Epithelial cell of proximal tubule (primary cell): ENCODE measurements at places on chromosomes 3 and 15.

DNA sequence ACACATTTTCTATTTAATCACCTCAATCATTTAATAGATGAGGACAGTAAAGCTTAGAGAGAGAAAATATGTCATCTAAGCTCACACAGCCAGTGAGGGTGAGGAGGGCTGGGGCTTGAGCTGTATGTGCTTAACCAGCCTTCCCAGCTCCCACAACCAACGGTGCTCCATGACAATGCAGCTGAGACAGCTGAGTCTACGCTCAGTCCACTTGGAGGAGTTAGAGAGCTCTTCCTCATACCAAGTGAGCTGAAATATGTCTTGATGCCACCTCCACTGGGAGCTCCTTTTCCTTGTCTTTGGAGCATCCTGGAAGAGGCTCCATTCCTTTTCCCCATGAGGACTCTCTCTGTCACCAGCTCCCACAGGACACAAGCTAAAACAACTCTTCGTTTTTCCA, 9.3 kb downstream of the HOMER2 start:
- no peak for DNase-seq

- no peak for DNase-seq
Measured at GRCh38 chr3:141231952-141232823, 563 bp downstream of the PXYLP1 start.

GRCh38 chr3:4897765-4898453, 81.3 kb upstream of the BHLHE40 start:
- DNase-seq = no peak

DNA sequence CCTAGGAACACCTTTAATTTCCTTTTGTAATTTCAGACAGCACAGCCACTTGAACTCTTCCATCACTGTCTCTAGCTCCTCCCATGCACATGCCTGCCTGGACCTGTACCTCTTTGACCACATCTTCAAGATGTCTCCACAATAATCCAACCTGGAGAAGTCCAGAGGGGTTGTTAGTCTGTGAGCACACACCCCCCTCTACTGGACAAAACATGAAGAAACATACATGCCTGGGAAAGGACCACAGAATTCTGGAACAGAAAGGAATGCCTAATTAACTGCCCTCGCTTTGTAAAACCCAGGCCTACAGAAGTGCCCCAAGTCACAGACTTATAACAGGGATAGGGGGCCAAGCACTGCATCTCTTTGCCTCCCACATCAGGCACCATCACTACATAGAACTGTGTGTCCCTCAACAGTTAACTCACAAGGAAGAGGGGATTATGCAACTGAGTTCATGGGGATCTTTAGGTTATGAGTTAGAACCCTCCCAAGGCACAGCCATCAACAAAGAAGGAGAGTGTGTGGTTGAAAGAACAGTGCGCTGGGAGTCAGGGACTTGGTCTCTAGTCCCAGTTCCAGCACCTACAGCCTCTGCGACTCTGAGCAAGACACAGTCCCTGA, 61.7 kb downstream of the FMN1 start:
- DNase-seq = no peak

GRCh38 chr3:122484985-122485384, 29.8 kb downstream of the KPNA1 start:
- no peak for DNase-seq

DNA sequence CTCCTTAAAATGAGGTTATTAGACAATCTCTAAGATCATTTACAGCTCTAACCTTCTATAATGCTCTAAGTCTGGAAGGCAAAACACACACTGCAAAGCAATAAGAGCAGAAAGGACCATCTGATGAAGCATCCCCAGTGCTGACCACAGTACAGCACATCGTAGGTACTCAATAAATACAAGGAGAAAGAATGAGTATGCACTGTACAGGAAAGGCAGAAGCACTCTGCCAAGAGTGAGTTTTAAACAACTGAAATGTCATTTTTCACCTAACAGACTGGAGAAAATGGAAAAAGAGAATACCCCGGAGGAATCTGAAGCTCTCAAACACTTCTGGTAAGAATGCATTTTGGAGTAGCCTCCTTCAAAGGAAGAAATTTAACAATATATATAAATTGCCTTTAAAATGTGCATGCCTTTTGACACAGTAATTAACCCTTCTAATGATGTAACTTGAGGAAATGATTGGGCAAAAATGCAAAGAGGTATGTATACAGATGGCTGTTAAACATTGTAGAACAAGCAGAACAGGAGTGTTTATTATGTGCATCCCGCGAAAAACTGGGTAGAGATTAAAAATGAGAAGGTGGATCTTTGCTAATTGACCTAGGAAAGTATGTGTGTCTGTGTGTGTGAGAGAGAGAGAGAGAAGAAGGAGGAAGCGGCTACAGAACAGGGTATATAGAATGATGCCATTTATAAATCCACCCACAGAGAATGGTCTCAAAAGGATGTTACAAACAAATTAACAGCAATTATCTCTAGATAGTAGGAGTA, 8.0 kb upstream of the OXTR start:
- no peak for DNase-seq

- DNase-seq = no peak
Measured at GRCh38 chr3:108124337-108125152, 33.7 kb upstream of the CD47 start.

DNA sequence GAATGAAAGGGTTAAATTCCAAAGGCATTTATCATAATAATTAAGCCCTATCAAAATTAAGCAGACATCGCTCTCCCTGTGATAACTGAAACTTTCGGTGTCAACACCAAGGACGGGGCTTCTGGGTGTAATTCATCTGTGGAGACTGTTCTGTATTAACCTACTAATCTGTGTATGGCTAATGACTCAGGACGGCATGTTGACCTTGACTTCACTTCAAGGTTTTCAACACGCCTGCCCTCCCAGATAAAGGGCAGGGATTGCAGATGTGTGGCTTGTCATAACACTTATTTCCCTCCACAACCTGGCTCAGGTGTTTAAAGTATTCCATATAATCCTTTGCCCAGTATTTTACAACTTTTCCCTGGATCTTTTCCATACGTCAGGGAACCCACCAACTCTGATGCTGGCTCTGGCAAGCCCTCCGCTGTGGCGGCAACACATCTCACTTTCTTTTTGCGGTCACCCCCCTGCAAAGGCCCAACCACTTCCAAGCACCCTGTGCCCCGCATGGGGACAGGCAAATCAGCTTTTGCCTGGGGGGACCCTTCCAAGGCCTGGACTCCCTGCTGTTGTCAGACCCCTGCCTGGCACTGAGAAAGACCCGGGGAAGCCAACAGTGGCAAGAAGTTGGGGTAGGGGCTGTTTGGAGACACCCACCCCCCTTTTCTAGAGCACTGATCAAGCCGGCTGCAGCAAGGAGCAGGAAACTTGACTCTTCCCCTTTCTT, 93.2 kb upstream of the MEF2A start:
- no peak for DNase-seq

DNA sequence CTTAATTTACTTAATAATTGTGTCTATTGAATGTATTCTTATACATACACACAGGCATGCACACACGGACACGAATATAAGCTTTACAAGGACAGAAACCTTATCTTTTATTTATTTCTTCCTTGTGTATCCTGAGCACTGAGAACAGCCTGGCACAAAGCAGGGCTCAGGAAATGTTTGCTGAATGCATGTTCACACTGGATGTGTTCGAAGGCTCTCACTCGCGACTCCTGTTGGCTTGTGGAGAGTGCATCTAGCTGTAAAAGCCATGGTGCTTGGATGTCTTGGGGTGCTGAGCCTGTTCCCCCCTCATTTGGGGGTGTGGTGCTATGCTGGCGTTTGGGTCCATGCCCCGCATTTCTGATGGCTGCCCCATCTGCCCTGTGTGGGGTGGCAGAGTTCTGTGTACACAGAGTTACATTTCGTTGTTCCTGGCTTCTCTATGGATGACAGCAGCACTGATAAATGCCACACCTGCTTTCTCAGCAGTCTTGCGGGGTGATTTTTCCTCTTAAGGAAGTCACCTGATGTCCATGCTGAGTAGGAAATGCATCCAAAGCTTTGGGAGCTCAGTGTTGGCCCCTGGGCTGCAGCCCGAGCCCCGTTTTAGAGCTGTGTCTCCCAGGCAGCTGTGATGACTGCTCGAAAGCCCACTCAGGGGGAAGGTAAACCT, 148.5 kb downstream of the IGF1R start:
- no peak for DNase-seq

DNA sequence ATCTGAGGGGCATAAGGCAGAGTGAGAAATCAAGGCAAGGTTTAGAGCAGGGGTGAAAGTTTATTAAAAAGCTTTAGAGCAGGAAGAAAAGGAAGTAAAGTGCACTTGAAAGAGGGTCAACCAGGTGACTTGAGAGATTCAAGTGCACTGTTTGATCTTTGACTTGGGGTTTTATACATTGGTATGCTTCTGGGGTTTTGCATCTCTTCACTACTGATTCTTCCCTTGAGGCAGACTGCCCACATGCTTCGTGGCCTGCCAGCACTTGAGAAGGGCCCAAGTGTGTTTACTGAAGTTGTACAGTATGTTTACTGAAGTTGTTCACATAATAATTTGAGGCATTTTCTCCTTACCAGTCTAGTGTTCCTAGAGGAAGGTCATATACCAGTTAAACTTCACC, 367.0 kb upstream of the UBE2E2 start:
- DNase-seq = no peak

GRCh38 chr15:79724804-79725203, 172.0 kb downstream of the MTHFS start:
- no peak for DNase-seq

DNA sequence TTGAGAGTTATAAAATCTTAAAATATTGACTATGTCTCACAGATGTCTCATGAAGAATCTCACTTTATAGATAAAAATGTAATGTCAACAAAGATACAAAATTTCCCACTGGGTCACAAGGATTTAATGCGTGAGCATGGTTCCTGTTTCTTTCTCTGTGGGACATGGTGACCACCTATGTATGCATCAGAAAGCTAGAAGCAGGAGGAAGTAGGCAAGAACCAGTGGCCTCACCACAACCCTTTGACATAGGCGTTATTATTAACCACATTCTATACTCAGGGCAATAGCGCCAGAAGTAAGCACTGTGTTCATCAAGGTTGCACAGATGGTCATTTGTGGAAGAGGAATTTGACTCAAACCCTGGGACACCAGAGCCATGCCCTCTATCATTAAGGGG, 11.7 kb upstream of the ADAMTS17 start:
- DNase-seq = no peak

DNA sequence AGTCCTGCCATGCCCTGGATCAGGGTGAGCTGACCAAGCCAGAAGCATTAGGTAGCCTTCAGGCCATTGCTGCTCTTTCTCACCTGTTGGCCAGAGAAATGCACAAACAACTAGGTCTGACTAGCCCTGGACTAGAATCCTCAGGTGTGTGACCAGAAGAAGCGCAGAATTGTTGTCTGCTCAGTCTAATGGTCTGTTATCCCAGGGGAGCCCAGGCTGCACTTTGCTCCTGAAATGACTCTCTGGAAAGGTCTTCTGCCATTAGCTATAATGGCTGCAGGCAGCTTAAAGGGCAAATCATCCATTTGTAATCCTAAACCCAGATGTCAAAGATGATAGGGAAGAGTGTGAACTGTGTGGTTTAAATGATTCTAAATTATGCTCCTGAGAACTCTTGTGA, 246.1 kb downstream of the NFKBIZ start:
- DNase-seq = no peak

GRCh38 chr3:87413814-87414213, 137.4 kb upstream of the POU1F1 start:
- DNase-seq = no peak

DNA sequence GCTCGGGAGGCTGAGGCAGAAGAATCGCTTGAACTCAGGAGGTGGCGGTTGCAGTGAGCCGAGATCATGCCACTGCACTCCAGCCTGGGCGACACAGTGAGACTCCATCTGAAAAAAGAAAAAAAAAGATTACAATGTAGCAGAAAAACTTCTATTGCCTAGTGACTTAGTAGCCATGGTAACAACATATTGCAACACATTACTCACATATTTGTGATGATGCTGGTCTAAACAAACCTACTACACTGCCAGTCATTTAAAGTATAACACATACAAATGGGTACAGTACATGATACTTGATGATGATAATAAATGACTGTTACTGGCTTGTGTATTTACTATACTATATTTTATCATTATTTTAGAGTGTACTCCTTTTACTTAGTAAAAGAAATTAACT, 125.6 kb downstream of the PLOD2 start:
- DNase-seq = no peak

GRCh38 chr3:16355828-16356227, 90.8 kb downstream of the OXNAD1 start:
- DNase-seq = no peak

DNA sequence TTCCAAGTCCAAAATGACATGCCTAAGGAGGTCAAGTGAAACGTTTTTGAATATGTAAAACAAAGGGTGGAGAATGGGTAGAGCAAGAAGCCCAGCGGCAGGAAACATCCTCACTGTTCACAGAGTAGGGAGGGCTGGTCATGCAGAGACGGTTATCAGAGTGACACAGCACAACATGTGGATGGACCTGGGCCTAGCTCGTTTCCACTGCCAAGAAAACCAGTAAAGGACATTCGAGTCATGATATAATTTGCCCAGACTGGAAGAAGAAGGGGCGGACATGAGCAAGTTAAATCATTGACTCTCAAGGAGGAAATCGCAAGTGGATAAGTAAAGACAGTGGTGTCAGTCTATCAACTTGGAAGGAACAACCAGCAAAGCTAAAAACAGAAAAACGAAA, 89.3 kb downstream of the LRIG1 start:
- no peak for DNase-seq

DNA sequence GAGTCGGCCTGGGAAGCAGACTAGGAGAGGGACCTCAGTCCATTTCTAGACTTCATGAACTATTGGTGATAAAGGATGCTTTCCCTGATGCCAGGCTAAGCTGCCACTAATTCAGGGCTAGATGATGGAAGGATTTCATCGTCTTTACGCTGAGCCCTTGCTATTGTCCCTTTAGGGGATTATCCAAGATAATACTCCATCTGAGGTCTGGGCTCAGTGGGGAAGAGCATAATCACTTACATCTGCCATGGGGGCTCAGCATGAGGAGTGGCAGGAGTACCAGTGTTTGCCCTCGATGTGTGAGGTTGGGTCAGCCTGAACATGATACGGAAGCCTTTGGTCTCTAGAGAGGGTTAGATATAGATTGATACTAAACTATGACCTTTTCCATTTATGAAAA, 47.3 kb downstream of the PTPRG start:
- DNase-seq = no peak

DNA sequence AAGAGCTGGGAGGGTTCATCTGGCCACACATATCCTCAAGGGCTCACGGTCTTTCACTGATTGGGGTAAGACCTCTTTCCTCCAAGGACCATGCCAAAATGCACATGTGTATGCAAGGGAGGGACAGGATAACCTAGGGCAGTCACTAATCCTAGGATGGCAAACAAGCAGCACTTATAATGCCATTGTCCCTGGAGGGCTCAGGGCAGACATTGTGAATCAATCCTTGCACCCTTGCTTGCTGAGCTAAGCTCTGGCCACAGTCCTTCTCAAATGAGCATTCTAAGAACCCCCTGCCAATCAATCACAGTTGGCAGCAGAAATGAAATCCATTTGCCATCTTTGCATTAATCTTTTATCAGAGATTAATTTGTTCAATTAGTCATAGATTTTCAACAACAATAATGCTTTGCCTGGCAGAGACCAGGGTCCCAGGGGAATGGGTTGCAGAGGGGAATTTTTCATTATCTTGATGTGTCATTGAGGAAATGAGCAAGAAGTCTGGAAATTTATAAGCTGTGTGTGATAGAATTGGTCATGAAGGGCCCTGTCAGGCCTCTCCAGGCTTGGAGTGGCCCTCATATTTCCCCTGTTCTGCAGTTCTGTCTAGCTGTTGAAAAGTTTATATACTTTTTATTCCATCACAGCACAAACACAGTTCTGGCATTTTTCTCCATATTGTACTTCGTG, 57.2 kb upstream of the KY start:
- DNase-seq = no peak

GRCh38 chr3:166362698-166363097, 525.5 kb upstream of the BCHE start:
- no peak for DNase-seq
